T-helper 2 cell (primary cell): ENCODE measurements at places on chromosomes 11 and 22.

DNA sequence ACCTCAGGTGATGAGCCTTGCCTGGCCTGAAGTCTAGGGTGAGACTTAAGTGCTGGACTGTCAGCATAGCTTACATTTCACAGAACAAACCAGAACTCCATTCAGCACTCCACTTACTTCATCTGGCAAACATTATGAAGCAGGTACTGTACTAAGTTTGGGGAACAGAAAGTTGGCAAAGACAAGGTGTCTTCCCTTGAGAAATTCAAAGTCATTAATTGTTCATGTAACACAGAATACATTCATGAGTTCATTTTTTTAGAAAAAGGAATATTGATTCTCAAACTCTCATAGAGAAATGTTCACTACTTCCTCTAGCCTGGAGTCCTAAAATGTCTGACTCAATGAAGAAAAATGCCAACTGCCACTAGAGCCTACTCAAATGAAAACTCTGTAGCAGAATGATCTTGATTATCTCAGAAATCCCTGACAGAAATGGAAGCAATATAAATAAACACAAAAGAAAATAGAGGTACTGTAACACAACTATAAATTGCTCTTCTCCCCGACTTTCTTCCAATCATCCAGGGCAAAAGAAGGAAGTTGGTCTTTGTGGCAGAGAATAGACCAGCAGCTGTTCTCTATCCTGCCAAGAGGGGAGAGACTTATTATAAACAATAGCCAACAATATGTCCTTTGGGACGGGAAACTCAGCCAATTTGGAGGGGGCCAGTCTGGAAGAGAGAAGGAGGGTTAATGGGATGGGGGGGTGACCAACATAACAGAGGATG is 129.2 kb upstream of the MTMR2 start:
- DNase-seq = no peak

GRCh38 chr22:24289114-24289513 is 18.5 kb downstream of the SPECC1L start:
- no peak for DNase-seq

GRCh38 chr11:80929031-80929805 is 1488.4 kb upstream of the TENM4 start:
- no peak for DNase-seq

DNA sequence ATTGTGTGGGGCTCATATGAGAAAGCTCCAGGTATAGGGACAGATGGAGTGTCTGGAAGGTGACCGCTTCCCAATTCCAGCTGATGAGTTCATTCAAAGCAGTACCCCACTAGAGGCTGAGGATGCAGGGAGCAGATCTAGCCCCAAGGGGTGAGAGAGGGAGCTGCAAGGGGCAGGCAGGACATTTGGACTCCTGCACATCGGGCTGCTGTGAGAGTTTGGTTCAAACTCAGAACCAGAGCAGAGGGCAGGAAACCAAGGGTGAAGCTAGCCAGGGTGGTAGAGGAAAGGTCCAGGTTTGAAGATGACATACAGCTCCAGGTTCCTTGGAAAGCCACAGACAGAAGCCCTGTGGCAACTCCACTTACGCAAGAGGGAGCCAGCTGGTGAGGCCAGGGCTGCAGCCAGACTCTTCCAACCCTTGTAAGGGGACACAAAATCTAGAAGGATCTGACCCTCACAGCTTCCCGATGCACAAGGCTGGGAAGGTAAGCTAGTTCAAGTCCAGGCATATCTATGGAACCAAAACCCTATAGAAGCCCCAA is 1.9 kb downstream of the CSNK2A3 start:
- no peak for DNase-seq

DNA sequence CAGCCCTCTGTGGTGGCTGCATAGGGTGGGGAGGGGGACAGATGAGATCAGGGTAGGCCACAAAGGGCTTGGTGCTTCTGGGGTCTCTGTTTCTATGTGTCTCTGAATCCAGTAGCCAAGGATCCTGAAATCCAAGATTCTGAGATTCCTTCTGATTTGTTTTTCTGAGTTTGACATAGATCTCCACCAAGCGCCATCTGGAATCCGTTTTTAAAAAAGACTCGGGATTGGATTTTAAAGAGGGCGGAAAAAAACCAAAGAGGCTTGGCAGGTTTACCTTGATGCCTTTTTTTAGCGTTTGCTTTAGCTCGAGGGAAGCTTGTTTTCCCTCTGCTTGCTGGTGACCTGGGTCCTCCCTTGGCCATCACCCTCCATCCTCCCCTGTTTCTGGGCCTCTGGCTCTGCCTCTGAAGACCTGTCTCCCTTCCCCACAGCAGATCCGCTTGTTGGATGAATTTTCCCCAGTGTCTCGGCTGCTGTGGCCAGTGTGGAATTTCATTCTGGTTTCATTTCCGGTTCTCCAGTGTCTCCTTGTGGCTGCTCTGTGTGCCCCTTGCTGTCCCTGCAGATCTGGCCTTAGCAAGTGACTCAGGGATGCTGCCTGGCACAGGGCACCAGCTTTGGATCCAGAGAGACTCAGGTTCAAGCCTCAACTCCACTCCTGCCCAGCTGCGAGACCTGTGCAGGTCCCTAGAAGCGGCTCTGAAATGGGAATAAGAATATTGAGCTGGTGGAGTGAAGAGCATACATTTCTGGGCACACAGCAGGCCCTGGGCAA is 15.1 kb downstream of the SYNGR1 start:
- no peak for DNase-seq

- no peak for DNase-seq
Measured at GRCh38 chr22:24997023-24997422, 44.5 kb downstream of the KIAA1671 start.

DNA sequence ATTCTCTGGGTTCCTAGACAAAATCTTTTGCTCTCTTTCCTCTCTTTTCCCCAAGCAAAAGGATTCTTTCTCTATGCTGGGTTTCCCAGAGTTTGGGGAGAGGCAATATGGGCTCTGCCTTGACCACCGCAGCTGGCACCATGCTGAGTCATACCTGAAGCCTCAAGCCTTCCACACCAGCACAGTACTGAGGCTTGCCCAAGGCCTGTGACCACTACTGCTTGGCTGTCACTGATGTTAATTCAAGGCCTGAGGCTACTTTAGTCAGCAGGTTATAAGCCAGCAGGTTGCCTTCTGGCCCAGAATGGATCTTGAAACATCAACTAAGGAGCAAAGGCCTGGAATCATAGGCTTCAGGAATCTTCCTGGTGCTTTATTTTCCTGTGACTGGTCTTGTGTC is 185.3 kb downstream of the DYNC2H1 start:
- no peak for DNase-seq

GRCh38 chr11:111521135-111521534 is 6.6 kb downstream of the HOATZ start:
- no peak for DNase-seq

DNA sequence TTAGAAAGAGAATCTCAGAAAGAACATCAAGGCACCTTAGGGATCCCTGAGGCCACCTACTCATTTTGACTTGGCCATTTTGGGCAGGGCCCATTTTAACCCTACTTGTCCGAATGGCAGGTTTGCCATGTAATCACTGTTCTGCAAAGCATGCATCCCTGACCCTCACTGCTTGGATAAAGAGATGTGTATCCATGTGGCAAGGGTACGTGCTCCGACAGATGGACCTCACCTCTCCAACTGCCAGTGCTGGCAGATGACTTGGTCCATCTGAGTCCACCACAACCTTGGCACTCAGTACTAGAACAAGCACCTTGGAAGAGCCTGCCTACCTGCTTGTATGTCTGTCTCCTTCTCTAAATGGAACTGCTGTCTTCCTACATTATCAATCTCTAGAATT is 139.4 kb downstream of the SPATA19 start:
- no peak for DNase-seq

DNA sequence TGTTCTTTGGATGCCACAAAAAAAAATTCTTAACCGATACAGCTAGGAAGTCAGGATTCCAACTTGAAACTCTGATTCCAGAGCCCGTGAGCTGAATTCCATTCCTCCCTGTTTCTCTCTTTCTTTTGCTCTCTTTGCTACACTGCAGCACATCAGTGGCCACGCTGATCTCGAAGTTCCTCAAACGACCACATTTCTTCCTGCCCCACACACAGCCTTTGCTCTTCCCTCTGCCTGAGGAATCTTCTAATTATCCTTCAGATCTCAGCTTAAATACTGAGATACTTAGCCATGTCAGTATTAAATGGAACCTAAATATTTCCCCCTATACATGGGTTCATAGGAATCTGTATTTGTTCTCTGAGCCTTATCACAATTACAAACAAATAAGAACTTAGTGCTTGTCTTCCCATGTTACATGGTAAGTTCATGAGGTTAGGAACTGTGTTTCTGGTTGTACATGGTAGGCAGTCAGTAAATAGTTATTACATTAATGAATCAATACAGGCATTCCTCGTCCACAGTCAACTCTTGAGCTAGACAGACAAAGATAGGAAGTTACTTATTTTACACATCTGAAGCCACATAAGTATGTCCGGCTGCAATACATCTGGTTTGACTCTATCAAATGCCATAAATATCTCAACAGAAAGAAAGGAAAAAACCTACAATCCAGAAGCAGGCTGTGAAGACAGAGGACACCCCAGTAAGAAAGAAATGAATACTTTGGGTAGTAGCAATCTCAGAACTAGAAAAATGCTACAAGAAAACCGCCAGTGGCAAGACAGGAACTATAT is 86.6 kb downstream of the MAML2 start:
- no peak for DNase-seq

DNA sequence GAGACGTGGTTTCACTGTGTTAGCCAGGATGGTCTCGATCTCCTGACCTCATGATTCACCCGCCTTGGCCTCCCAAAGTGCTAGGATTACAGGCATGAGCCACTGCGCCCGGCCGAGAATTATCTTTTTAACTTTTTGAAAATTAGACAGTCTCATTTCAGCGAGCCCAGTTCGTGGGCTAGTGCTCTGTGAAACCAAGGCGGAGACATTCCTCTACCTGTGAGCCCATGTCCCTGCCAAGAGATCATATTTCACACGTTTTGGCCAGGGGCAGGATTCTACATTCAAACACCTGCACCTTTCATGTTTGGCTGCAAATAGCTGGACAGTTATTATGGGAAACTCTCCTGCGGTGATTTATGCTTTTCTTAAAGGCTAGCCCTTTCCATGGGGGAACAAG is 60.3 kb downstream of the IRAG1 start:
- no peak for DNase-seq

- peak; percentile 70 for DNase-seq
Measured at GRCh38 chr22:21657360-21658032, 8.3 kb upstream of the PPIL2 start.

- no peak for DNase-seq
Measured at GRCh38 chr11:5153574-5154431, 754 bp downstream of the OR52A1 start.

DNA sequence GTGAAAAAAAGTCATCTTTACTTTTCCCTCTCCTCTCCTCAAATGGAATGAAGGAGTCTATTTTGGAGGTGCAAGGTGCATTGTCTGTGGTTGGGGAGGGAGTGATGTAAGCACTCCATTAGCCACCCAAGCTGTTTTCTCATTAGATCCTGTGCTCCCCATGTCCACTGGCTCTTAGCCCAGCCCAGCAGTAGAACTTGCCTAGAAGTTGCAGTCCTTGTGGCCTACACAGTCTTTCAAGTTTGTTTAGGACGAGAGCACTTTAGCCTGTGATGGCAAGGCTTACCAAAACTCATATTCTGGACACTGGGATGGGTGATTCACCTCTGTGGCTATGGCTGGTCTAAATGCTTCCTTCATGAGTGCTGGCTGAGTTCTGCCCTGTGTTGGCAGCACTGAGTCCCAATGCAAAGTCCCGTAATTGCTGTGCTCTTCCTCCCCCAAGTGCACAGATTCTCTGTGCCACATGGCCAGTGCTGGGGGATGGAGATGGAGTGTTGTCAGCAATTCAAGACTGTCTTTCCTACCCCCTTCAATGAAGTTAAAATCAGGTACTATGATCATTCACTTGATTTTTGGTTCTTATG is 15.8 kb downstream of the SLC22A25 start:
- no peak for DNase-seq

GRCh38 chr11:112425121-112425520 is 164.5 kb upstream of the PLET1 start:
- DNase-seq = no peak

- DNase-seq = peak; percentile 58
Measured at GRCh38 chr22:28009272-28009827, 90.3 kb upstream of the PITPNB start.

- no peak for DNase-seq
Measured at GRCh38 chr22:25680051-25680450, 61.9 kb upstream of the MYO18B start.

GRCh38 chr11:113034576-113034975 is 73.4 kb downstream of the NCAM1 start:
- no peak for DNase-seq

- no peak for DNase-seq
Measured at GRCh38 chr11:8839306-8839956, 71.6 kb upstream of the AKIP1 start.

- no peak for DNase-seq
Measured at GRCh38 chr22:28867191-28867590, 16.2 kb upstream of the ZNRF3 start.

DNA sequence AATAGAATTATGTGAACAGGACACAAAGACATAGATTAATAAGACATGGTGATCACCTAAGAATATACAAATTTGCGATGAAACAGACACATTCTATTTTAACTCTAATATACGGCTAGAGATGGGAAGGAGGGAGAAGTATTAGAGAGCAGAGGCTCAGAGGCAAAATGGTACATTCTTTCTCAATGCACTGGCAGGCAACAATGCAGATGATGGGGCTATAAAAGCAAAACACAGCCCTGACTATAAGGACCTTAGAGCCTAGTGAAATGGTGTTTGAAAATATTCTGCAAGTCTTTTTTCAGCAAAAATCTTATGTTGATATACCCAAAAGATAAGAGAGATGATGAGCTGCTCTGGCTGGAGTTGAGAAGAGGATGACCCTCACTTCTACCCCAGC is 13.1 kb downstream of the TCF20 start:
- no peak for DNase-seq

GRCh38 chr11:77188633-77189491 is 60.8 kb downstream of the MYO7A start:
- no peak for DNase-seq

DNA sequence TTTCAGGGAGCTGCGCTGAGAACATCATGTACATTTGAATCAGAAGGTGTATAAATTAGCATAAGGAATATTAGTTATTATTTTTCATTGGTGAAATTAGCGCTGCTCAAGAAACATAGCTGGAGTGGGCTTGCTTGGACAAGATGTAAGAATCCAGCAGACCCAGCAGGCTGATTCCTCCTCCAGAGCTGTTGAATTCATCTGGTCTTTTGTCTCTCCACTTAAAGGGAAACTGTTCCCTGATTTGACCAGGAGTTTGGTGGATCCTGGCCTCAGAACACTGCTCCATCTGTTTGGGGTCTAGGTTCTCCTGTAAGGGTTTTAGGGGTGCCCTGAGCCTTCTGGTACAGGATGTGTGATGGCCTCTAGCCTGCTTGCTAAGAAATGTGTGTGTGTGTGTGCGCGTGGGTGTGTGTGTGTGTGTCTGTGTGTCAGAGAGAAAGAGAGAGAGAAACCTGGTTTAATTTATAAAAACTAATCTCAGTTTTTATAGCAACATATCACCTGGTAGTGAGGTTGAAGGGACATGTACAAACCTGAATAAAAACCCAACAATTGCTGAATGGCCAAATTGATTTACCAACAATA is 8.3 kb upstream of the SORL1 start:
- peak; percentile 46 for DNase-seq
